ENCODE measurements at places on chromosomes 11 and 22.
A peak's percentile ranks its signal among the peaks of the same experiment; 100 is the strongest.

GRCh38 chr22:27980424-27981148 is 61.5 kb upstream of the PITPNB start:
- DNase-seq = no peak

GRCh38 chr11:68266121-68266891 is 5.5 kb downstream of the C11orf24 start:
- DNase-seq = no peak

DNA sequence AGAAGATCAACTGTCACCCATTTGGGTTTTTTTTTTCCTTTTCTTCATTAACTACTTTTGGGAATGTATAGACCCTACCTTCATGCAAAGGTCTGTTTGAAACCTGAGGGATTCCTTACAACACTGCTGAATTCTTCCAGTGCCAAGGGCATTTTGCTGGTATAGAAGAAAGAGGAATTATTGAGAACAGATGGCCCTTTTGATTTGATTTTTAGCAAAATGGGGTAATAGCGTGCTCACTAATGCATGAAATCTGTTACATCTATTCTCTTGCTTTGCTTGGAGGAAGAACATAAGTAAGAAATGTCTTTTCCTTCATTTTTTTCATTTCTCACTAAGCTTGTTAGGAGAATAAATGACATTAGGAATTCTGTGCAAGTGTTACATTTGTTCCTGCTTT is 501.9 kb downstream of the TMEM135 start:
- no peak for DNase-seq

GRCh38 chr22:41641854-41642253 is 20.8 kb downstream of the XRCC6 start:
- DNase-seq = no peak

DNA sequence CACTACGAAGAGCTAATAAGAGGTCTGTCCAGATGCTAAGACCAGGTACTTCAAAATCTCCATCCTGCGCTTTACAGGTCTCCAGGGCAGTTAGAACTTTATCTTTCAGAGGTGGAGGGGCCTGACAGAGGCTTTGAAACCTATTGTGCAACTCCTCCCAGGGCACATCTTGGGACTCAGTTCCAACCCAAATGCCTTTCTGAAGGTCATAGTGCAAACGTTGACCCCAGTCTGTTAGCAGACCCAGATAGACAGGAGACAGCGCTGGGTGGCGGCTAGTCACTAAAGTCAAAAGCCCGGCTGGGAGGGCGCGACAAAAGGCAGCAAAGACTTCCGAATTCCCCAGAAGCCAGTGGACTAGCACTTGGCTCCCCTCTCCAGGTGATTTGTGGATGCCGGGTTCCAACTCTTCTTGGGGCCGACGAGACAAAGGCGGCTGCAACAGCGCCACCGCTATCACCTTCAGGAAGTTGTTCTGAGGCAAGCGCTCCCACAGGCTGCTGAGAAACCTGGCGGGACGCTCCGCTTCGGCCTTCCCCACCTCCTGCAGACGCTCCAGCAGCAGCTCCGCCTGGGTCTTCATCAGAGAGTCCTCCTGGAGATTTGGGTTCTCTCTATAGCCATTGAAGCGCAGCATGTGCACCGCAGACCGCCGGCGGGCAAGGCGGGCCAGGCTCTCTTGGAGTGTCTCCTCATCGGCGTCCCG is 728 bp downstream of the FANCF start:
- DNase-seq = peak; percentile 62

DNA sequence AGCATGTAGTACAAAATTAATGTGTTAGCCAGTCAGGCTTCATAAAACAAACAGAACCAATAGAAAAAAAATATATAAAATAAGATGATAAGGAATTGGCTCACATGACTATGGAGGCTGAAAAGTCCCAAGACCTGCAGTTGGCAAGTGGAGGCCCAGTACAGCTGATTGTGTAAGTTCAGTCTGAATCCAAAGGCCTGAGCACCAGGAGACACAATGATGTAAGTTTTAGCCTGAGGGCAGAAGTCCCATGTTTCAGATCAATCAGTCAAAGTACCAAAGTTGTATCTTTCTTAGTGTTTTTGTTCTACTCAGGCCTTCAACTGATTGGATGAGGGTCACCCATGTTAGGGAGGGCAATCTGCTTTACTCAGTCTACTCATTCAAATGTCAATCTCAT is 14.3 kb upstream of the OR10D3 start:
- DNase-seq = no peak

GRCh38 chr22:35380013-35380412 is 883 bp upstream of the HMOX1 start:
- DNase-seq = no peak

DNA sequence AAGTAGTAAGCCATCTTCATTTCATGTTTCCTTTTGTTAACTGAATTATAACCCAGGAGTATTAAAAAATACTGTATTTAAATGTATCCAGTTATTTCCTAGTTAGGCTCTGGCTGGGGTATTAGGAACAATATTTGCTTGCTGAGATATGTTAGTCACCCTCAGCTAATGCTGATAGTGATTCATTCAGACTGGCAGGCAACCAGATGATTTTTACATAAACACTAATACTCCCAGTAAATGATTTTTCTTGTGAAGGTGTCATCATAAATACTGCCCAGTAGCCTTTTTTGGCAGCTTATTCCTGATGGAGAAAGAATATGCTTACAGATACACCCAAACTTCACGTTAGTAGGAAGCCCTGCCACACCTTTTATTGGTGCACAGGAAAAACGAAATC is 8.1 kb downstream of the YWHAH start:
- DNase-seq = no peak

- DNase-seq = peak; percentile 53
Observed at GRCh38 chr11:64131683-64132190, 34.2 kb downstream of the MACROD1 start.

DNA sequence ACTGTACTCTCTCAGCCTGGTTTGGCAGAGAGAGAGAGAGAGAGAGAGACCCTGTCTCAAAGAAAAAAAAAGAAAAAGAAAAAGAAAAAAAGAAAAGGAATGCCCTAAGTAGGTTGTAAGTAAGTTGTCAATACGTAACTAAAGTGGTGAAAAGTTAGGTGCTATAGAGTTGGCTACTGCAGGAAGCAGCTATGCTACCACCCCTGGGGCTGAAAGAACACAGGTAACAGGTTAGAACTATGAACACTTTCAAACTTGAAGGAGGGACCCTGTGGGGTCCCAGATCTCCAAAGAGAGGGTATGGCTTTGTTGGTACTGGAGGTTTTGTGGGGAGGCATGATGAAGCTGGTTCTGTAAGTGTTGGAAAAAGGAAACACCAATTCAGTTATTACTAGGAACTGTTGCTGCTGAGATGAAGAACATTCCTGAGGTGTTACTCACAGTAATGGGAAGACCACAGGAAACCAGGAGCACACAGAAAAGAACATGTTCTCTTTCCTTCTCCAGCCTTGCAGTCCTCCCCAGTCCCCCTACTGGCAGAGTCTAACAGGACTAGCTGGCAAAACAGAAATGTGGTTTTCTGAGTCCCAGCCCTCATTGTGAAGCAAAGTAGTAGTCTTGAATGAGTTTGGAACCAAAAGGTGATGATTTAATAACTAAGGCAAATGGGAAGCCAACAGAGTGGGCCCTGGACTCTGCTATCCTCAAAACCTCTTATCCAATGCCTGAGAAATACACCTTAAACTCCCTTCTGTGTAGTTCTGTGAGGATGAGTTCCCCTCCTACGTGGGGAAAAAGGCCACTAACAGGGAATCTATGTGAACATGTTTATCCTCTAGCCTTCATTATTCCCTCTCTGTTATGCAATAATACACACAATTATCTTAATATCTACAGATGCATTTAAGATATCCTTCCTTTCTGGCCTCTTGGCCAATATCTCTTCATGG is 427.0 kb upstream of the DDI1 start:
- DNase-seq = no peak

DNA sequence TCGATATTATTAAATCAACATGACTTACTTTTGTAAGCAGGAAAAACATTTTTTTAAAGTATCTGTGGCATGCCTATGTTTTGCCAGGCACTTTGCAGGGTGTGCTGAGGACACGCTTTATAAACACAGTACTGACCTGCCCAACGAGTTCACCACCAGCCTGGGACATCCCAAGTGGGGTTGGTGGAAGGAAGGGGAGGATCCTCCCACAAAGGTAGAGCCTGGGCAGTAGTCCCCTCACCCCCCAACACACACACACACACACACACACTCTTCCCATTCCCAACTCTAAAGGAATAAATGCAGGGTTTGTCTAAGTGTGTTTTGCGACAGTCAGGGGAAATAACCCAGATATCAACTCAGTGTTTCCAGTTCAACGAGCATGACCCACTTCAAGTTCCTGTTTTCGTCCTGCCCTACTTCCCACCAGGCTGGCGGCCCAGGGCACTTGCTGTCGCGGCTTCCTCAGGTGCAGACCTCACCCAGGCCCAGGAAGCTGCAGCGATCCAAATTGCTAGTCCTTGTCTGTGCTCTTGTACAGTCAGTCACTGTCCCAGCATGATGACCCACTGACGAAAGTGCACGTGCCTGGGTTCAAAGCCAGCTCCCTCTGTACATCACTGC is 3.1 kb downstream of the CERK start:
- DNase-seq = peak; percentile 31

GRCh38 chr11:65503368-65503948 is 4.6 kb downstream of the MALAT1 start:
- DNase-seq = no peak

GRCh38 chr11:77497368-77497767 is 23.5 kb upstream of the PAK1 start:
- no peak for DNase-seq

DNA sequence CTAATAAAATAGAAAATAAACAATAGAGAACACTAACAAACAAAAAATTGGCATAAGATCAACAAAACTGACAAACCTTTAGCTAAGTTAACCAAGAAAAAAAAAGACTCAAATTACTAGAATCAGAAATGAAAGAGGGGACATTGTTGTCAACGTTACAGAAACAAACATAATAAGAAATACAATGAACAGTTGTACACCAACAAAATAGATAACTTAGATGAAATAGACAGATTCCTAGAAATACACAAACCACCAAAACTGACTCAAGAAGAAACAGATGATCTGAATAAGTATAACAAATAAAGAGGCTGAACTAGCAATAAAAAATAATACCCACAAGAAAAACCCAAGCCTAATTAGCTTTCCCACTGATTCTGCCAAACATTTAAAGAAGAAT is 34.7 kb upstream of the TMPRSS4 start:
- no peak for DNase-seq

DNA sequence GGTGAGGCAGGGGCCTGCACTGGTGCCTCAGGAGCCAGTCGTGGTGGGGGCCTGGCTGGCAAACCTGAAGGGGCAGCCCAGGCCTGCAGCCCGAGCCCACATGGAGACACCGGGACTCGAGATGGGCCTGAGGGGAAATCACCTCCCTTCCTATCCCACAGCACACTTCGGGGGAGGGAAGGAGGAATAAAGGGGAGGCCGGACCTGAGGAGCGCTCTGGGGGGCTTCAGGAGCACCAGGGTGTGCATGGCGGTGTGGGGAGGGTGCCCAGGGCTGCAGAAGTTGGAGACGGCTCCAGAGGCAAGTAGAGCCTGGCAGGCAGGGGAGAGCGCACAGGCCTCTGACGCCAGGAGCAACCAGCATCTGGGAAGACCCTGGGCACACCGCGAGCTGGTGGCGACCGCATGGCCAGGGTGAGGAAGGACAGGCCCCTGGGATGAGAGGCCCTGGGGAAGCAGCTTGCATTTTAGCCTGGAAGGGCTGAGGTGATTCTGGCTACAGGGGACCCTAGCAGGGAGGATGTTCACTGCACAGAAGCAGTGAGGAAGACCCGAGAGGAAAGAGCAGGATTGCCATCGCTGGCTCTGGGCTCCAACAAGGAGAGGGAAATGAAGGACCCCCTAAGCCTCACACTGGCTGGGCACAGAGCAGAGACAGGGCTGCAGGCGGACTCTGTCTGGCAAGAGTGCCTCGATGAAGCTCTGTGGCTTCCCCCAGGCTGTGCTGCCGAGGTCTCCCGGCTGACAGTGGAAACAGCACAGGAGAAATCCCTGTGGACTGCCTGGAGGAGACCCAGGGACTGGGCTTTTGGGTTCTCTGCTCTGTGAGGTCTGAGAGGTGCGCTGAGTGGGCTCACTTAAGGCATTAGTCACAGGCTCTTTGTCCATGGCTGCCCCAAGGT is 457.7 kb downstream of the BRD1 start:
- DNase-seq = no peak

GRCh38 chr22:22816171-22816514 is 71.5 kb upstream of the IGLL5 start:
- no peak for DNase-seq

GRCh38 chr11:128968916-128969315 is 26.2 kb upstream of the TP53AIP1 start:
- no peak for DNase-seq

GRCh38 chr11:49995565-49995964 is 13.2 kb upstream of the OR4C12 start:
- peak; percentile 87 for DNase-seq

GRCh38 chr11:127103586-127104388 is 103.2 kb upstream of the KIRREL3 start:
- DNase-seq = no peak

GRCh38 chr11:96168623-96169022 is 174.4 kb downstream of the MAML2 start:
- DNase-seq = no peak

DNA sequence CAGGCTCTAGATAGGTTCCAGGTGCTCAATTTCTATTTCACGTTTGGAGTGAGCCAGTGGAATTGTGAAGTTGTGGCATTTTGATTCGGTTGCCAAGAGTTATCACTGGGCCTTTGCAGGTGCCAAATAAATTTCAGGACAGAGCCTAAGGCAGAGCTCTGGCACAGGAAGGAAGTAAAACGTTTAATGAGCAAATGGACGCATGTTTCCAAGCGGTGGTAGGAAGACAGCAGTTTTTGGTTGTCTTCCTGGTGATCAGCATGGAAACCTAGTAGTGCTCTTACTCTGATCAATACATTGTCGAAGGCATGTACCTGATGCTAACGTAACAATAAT is 452 bp downstream of the BIRC3 start:
- no peak for DNase-seq

- DNase-seq = no peak
Observed at GRCh38 chr11:17734986-17735817, 621 bp downstream of the KCNC1 start.

GRCh38 chr11:1156506-1157340 is 1.0 kb upstream of the MUC5AC start:
- no peak for DNase-seq

DNA sequence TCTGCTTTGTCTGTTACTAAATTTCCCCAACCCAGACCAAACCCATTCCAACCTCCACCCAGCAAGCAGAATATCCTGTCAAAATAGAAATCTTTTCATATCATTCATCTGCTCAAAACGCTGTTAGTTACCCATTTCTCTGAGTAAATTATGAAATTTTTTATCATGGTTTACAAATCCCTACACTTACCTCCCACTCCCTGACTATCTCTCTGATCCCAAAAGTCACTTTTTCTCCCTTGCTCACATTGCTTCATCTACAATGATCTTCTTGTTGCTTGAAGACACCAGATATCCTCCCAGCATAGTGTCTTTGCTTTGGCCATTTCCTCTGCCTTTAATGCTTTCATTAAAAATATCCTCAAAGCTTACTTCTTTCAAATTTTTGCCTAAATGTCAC is 195.5 kb upstream of the CTSC start:
- no peak for DNase-seq

Measured in NCI-H2029 (cell line).